ENCODE measurements at places on chromosomes 7 and 10.

- DNase-seq = no peak
Measured at GRCh38 chr7:40509287-40509996, 374.6 kb downstream of the SUGCT start.

DNA sequence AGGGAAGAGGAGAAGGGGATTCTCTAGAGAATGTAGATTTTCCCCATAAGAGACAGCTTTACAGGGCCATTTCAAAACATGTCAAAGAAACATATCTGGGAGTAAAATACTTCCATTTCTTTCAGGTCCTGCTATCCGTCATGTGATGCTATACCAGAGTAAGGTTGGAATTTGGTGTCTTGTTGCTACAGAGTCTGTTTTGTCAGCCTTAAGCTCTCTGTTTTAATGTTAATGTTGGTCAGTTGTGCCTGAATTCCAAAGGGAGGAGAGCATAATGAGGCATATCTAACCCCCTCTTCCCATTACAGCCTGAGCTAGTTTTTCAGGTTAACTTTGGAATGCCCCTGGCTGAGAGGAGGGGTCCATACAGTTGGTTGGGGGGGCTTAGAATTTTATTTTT, 94.7 kb upstream of the CCDC71L start:
- no peak for DNase-seq

DNA sequence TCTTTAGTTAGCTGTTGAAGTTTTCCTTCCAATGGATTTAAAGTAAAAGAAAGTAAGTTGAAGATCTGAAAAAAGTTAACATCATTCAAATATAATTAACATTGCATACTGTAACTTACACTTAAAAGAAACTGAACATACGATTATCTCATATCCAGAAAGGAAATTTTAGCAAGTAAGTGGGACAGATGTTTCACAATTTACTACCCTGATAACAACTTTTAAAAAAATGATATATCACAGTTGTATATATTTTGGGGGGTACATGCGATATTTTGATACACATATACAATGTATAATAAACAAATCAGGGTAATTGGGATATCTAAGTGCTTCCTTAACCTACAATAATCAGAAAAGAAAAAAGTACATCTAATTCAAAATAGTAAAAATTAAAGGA, 44.2 kb downstream of the ASZ1 start:
- DNase-seq = no peak

DNA sequence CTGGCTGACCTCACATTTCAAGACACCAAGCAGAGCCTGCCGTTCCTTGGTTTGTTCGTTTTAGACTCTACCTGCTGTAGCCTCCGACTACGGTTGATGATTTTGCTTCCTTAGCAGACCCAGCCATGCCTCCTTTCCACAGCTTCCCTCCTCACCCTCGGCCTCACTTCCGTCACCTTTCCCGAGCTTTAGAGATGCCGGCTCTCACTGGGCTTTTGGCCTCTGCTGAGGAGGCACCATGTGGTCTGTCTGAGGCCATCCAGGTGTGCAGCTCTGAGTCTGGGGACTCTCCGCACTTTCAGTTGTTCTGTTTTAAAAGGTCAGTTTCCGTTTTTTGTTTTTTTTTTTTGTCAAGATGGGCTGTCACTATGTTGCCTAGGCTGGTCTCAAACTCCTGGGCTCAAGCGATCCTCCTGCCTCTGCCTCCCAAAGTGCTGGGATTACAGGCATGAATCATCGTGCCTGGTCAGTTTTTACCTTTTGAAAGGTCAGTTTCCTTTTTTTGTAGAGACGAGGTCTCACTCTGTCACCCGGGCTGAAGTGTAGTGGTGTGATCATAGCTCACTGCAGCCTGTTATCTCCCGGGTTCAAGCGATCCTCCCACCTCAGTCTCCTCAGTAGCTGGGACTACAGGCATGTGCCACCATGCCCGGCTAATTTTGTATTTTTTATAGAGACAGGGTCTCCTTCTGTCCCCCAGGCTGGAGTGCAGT, 11.7 kb downstream of the ORAI2 start:
- DNase-seq = no peak

GRCh38 chr10:124566222-124566888, 104.7 kb downstream of the LHPP start:
- no peak for DNase-seq

- no peak for DNase-seq
Measured at GRCh38 chr10:90394311-90394710, 463.5 kb downstream of the HTR7 start.

DNA sequence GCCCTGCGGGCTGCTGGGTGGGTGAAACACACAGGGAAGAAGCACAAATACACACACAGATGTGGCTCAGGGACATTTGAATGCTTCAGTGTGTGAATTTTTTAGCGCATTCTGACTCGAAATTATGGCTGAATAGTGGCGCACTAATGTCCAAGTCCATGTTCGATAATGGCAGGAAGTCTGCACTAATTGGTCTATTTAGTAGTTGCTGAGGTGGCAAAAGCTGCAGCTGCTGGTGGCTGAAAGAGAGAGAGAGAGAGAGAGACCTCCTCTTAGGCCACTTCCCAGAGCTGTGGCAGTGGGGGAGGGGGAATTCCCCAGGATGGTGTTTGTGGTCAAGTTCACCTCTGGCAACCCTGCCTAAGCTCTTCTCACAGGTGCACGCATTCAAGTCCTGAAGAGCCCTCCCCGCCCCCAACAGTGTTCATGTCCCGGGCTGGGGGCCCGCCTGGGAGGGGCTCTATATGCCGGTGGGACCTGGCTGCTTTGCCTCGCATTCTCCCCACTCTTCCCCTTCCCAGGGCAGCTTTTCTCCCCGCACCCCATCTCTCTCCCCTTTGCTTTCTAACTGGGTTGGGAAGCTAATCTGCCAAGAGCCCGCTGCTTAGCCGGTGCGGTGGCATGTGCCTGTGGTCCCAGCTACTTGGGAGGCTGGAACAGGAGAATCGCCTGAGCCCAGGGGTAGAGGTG, 6.0 kb upstream of the MNX1 start:
- DNase-seq = no peak

DNA sequence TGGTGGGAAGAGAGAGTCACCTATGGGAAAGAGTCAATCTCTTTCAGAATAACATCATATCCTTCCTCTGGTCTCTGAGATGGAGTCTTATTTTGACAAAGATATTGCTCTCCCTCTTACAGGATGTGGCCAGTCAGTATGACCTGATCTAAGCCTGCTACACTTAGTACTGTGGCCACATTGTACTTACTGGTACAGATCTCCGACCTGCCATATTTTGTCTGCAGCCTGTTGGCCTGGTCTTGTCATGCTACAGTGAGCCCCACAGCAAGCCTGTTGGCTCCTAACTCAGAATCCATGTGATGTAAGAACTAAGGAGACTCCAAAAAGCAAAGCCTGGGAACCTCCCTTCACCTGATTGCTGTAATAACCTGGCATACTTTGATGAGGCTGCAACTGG, 377.8 kb downstream of the SFMBT2 start:
- DNase-seq = no peak

- no peak for DNase-seq
Measured at GRCh38 chr7:2856388-2857169, 12.5 kb upstream of the GNA12 start.

Measured in Kasumi-1 (cell line).